Left renal cortex interstitium (tissue), 4 donors: ENCODE measurements at places on chromosomes 5 and 9.

DNA sequence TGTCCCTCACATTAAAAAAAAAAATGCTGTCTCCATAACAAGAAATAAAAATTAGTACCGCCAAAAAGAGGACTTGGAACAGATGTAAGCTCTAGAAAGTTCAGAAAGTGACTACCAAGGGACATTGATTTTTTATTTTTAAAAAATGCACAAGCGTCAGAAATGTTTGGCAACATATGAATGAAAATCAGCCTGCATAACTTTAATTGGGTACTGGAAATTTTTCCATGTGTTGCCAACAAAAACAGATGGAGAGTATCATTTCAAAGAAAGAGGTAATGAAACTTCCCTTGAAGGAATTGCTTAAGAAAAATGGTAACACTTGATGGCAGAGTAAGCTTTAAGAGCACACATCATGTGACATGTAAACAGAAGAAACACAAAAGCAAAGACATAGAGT is 47.2 kb downstream of the OR2K2 start:
- DNase-seq = no peak

- DNase-seq = no peak
These were observed 929 bp upstream of the PLPP6 start for GRCh38 chr9:4661165-4661564.

DNA sequence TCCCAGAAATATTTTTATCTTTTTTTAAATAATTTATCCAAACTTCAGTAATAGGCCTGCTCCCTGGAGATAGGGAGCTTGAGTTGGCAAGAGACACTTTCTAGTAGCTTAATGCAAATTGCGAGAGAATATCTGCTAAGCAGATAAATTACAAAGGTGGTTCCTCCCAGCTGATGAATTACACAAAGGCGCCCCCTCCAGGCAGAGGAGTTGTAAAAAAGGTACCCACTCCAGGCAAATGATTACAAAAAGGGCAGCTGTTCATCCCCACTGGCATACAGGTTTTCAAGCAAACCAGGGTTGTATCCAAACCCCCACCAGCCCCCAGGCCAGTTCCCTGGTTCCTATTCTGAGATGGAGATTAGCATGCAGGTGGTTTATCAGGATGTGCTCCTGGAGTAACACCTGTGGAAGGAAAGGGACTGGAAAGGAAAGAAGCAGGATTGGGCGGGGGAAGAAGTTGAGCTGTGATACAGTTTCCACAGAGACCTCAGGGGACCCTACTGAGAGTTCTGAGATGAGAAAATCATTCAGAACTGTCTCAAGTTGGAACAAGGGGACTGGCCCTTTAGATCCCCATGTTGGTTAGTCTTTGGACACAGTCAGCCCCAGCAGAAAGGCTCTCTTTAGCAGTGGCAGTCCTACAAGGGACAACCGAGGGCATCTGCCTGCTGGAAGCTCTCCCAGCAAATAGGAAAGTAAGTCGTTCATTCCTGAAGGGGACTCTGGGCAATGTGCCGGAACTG is 25.5 kb downstream of the ESM1 start:
- DNase-seq = no peak

GRCh38 chr9:16031971-16032370 is 479.1 kb downstream of the CCDC171 start:
- no peak for DNase-seq

- DNase-seq = no peak
These were observed 186.2 kb downstream of the PLK2 start for GRCh38 chr5:58273711-58274110.

- DNase-seq = no peak
These were observed 179.8 kb upstream of the EDIL3 start for GRCh38 chr5:84564321-84565075.

- DNase-seq = no peak
These were observed 1.8 kb downstream of the SEMA5A start for GRCh38 chr5:9544056-9544455.

- no peak for DNase-seq
These were observed 224.9 kb downstream of the EBF1 start for GRCh38 chr5:158874792-158875191.

DNA sequence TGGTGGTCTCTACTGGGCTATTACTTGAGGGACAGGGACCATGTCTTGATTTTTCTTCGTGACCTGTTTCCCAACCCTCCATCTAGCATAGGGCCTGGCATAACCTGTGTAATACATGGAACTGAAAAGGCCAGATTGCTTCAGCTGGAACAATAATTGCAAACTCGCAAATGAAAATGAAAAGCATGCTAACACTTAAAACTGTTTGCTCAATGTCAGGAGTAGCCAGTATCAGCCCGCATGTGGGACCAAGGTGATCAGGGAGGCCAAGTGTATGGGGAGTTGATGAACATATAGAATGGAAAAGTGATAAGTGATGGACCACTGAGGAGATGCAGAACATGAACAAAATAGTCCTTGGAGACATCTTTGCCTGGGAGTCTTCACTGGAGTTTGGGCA is 25.2 kb downstream of the GLRX start:
- DNase-seq = no peak

GRCh38 chr9:2559192-2560152 is 62.1 kb upstream of the VLDLR start:
- peak; percentile 73 for DNase-seq

- DNase-seq = no peak
These were observed 12.7 kb upstream of the AHRR start for GRCh38 chr5:308672-309271.

DNA sequence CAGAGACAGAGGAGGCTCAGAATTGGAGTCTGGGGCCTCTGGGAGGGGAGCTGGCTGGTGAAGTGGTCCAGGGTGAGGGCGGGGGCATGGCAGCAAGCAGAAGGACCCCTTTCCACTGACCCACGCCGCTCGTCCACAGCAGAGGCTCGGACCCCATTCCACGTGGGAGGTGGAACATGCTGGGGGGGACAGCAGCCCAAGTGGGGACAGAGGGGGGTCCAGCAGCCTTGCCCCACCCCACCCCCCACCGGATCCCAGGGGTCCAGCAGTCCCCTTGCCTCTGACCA is 25.4 kb upstream of the NKD2 start:
- no peak for DNase-seq

DNA sequence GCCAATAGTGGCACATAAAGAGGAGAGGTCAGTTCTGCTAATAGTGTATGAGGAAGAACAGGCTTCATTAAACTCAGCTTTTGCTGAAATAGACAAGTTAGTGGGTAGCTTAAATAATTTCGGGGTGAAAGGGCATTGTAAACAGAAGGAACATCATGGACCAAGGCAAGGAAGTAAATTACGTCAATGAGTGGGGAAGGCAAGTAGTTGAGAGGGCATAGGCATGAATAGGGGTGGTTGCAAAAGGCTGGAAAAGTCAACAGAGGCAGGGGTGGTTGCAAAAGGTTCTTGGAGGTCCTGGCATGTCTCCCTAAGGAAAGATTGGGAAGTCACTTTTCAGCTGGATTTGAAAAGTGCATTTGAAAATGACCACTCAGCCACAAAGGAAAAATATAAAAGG is 383.3 kb upstream of the RPS23 start:
- DNase-seq = no peak

GRCh38 chr5:58918021-58918729 is 335.3 kb downstream of the RAB3C start:
- no peak for DNase-seq

DNA sequence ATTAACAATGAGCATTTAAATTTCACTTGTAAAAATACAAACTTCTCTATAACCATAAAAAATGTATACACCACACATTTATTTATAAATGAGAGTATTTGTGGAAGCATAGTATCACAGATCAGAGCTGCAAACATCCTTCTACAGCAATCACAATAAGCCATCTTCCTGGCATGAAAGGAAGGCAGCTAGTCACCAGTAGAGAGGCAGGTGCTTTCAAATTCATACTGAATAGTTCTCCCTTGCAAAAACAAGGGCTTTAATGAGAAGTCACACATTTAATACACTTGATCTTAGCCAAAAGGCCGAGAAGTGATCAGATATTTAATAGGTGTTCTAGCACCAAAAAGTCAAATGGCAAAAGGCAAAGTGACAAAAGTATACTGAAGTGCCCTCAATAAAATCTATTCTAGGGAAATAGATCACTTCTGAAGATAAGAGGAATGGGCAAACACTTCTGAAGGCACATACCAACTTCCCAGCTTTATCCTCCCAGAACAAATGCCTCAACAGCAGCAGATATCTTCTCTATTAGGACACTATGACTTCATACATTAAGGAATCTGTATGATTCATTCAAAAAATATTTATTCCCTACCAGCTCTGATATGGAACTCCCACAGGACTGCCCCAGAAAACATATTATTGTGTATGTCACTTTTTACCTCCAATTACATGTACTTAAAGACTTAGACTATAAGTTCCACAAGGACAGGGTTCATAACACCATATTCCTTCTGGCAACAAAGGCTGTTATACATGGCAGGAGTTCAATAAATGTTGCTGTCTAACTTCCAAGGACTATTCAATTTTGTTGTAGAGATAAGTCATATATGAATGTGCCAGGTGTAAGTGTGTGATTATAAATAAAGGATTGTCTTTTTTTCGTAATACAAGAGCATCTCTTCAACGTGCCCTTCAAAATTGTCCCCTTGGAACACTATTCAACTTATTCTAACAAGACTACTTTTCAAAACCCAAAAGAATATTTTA is 31.7 kb downstream of the MAPKAP1 start:
- no peak for DNase-seq

DNA sequence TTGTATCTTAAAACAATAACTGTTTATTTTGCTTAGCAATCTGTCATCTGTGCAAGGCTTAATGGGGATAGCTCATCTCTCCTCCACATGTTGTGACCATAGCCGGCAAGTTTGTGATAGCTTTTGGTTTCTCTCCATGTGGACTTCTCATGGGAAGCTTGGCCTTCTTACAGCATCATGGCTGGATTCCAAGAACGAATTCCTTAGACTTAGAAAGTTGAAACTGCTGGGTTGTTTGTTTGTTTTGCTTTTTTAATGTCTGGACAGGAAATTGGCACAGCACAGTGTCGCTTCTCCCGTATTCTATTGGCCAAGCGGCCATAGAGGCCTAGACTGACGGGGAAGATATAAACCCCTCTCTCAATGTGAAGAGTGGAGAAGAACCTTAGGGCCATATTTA is 61.0 kb upstream of the PRDM9 start:
- no peak for DNase-seq
